ENCODE measurements at places on chromosomes 12 and 14.

GRCh38 chr14:96274543-96274942 is 18.5 kb downstream of the BDKRB1 start:
- H3K36me3 ChIP-seq, result no peaks in the 10 kb centered on the region
- no peak for DNase-seq
- H3K4me3 ChIP-seq, result no peak overlapping the region
- H3K27ac ChIP-seq, result no peak overlapping the region
- H3K27me3 ChIP-seq, result no peaks in the 10 kb centered on the region

DNA sequence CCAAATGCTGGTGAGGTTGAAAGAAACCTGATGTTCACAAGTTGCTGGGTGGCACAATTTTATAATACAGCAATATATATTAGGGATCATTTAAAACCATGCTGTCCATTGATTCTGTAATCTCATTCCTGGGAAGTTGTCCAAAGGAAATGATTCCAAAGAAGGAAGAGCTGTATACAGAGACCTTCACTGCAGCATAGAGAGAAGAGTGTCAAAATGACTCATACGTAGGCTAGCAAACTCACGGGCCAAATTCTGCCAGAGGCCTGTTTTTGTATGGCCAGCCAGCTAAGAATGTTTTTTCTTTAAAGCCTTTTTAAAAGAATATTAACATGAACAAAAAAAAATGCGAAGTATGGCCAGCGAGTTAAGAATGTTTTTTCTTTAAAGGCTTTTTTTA is 69.2 kb upstream of the MED13L start:
- H3K27ac ChIP-seq, result peak overlapping the region; percentile 18
- no peak for DNase-seq
- peaks cover 7% of the 10 kb centered on the region for H3K4me1 ChIP-seq
- no peaks in the 10 kb centered on the region for H3K27me3 ChIP-seq
- H3K36me3 ChIP-seq, result no peaks in the 10 kb centered on the region

- no peak for DNase-seq
- H3K4me3 ChIP-seq, result no peak overlapping the region
- H3K27me3 ChIP-seq, result no peaks in the 10 kb centered on the region
- no peaks in the 10 kb centered on the region for H3K4me1 ChIP-seq
- no peaks in the 10 kb centered on the region for H3K36me3 ChIP-seq
Observed at GRCh38 chr14:91313852-91314251, 69.3 kb upstream of the GPR68 start.

DNA sequence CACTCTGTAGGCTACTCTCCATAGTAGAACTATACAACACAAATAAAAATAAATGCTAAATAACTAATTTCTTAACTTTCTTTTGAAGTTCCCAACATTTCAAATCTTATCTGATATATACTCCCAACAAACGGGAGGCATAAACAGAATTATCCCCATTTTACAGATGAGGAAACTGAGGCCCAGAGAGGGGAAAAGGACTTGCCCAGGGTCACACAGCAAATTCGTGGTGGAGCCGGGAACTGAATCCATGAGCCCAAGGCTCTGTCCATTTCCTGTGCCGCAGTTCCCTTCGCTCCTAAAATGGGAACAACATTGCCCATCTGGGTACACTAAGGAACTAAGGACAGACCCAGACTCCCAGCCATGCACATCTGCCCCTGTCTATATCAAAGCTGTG is 12.2 kb downstream of the ZNF384 start:
- H3K27me3 ChIP-seq, result no peaks in the 10 kb centered on the region
- no peak overlapping the region for H3K4me3 ChIP-seq
- peaks cover 27% of the 10 kb centered on the region for H3K36me3 ChIP-seq
- H3K4me1 ChIP-seq, result no peaks in the 10 kb centered on the region
- DNase-seq, result no peak

GRCh38 chr12:118611295-118611694 is 234.9 kb downstream of the SUDS3 start:
- H3K36me3 ChIP-seq, result no peaks in the 10 kb centered on the region
- no peaks in the 10 kb centered on the region for H3K27me3 ChIP-seq
- H3K4me1 ChIP-seq, result no peaks in the 10 kb centered on the region
- no peak overlapping the region for H3K4me3 ChIP-seq

- H3K27ac ChIP-seq, result no peak overlapping the region
- no peak overlapping the region for H3K4me3 ChIP-seq
- H3K4me1 ChIP-seq, result no peaks in the 10 kb centered on the region
Observed at GRCh38 chr14:24067133-24068082, 4.0 kb upstream of the CPNE6 start.

DNA sequence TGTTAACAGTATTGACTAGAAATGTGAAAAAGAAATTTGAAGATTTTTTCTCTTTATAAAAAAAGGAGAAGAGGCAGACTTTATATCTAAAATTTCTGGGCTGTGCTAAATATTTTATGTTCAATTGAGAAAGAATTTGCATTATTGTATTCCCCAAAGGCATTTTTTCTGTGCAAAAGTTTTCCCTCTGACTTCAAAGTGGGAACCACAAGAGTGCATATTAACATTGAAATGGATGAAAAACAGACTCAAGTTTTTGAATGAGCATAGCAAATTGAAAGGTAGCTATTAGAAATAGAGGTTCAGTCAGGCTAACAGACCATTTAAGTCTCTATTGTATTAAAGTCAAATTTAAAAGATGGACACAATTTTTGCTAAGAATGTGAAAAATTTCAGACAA is 95.2 kb downstream of the RASSF9 start:
- H3K27ac ChIP-seq, result no peak overlapping the region
- H3K36me3 ChIP-seq, result no peaks in the 10 kb centered on the region
- DNase-seq, result no peak
- no peak overlapping the region for H3K4me3 ChIP-seq
- H3K27me3 ChIP-seq, result no peaks in the 10 kb centered on the region

- DNase-seq, result no peak
- H3K4me3 ChIP-seq, result no peak overlapping the region
- H3K36me3 ChIP-seq, result no peaks in the 10 kb centered on the region
- no peaks in the 10 kb centered on the region for H3K4me1 ChIP-seq
Observed at GRCh38 chr14:89294060-89294459, 123.0 kb downstream of the FOXN3 start.

DNA sequence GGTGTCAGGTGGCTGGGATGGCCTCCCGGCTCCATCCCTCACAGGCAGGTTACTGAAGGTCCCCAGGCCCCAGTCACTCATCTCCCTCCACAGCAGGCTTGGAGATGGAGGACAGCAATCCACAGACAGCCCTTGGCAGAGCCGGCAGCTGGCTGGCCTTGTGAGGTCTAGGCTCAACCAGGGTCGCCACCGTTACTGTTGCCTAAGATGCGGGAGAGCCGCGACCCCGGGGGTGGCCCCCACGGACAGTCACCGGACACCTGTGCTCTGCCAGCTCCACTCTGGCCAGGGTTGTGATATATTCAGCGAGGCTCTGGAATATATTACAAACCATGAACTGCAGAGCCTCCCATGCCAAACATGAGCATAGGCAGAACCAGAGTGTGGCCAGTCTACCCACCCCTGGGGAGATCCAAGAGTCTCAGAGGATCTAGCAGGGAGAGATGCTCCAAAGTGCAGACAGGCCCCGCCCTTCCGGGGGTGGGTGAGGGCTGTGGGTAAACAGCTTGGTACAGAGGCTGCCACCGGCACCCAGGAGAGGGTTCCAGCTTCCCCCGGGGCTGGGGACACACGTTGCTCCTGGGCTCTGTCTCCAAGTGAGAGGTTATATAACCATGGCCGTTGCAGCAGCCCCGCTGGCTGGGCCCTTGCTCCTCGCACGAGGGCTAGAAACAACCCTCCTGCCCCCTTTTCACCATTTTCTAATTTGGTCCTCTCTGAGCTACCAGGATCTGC is 55.9 kb upstream of the DIO3 start:
- no peaks in the 10 kb centered on the region for H3K36me3 ChIP-seq
- H3K27ac ChIP-seq, result no peak overlapping the region
- H3K27me3 ChIP-seq, result no peaks in the 10 kb centered on the region

DNA sequence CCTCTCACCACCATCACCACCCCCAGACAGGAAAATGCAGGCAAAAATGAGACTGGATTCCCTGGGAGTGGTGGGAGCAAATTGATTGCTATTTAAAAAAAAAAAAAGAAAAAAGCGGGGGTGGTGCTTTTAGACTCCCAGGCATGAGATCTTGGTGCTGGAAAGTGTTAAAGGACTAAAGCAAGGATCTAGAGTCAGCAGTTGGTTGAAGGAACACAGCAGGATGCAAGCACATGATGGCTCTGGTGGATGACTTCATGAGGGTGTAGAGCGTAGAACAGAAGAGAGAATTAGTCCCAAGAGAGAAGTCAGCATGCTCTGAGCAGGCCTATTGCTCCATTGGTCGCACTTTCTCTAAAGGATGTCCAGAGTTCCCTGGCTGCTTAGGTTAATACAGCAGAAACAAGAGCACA is 183.8 kb upstream of the HMGA2 start:
- no peaks in the 10 kb centered on the region for H3K36me3 ChIP-seq
- H3K4me1 ChIP-seq, result no peaks in the 10 kb centered on the region
- peak overlapping the region; percentile 19 for H3K4me3 ChIP-seq
- no peak overlapping the region for H3K27ac ChIP-seq

GRCh38 chr14:62213516-62213915 is 451.3 kb downstream of the SNAPC1 start:
- no peaks in the 10 kb centered on the region for H3K4me1 ChIP-seq
- no peak overlapping the region for H3K27ac ChIP-seq
- no peaks in the 10 kb centered on the region for H3K27me3 ChIP-seq
- DNase-seq, result no peak

- no peaks in the 10 kb centered on the region for H3K36me3 ChIP-seq
- H3K27me3 ChIP-seq, result no peaks in the 10 kb centered on the region
- H3K27ac ChIP-seq, result no peak overlapping the region
Observed at GRCh38 chr12:72134246-72135020, 137.7 kb upstream of the TRHDE start.

GRCh38 chr14:49549881-49550280 is 36.3 kb downstream of the RPS29 start:
- H3K27ac ChIP-seq, result no peak overlapping the region
- no peak overlapping the region for H3K4me3 ChIP-seq
- H3K36me3 ChIP-seq, result no peaks in the 10 kb centered on the region

GRCh38 chr12:3795492-3796133 is 42.7 kb upstream of the CRACR2A start:
- DNase-seq, result no peak
- H3K27me3 ChIP-seq, result no peaks in the 10 kb centered on the region
- H3K36me3 ChIP-seq, result no peaks in the 10 kb centered on the region
- H3K4me3 ChIP-seq, result no peak overlapping the region
- no peak overlapping the region for H3K27ac ChIP-seq
- no peaks in the 10 kb centered on the region for H3K4me1 ChIP-seq

GRCh38 chr12:111887926-111888745 is 46.1 kb downstream of the MAPKAPK5 start:
- no peaks in the 10 kb centered on the region for H3K27me3 ChIP-seq
- H3K4me3 ChIP-seq, result no peak overlapping the region
- DNase-seq, result no peak
- H3K4me1 ChIP-seq, result no peaks in the 10 kb centered on the region

GRCh38 chr14:59944909-59945308 is 25.0 kb downstream of the LRRC9 start:
- H3K27ac ChIP-seq, result no peak overlapping the region
- no peaks in the 10 kb centered on the region for H3K27me3 ChIP-seq
- DNase-seq, result no peak
- H3K4me3 ChIP-seq, result no peak overlapping the region

GRCh38 chr14:105187935-105188524 is 6.9 kb upstream of the NUDT14 start:
- DNase-seq, result no peak
- no peaks in the 10 kb centered on the region for H3K4me1 ChIP-seq
- no peak overlapping the region for H3K27ac ChIP-seq
- no peaks in the 10 kb centered on the region for H3K36me3 ChIP-seq
- no peak overlapping the region for H3K4me3 ChIP-seq
- no peaks in the 10 kb centered on the region for H3K27me3 ChIP-seq

DNA sequence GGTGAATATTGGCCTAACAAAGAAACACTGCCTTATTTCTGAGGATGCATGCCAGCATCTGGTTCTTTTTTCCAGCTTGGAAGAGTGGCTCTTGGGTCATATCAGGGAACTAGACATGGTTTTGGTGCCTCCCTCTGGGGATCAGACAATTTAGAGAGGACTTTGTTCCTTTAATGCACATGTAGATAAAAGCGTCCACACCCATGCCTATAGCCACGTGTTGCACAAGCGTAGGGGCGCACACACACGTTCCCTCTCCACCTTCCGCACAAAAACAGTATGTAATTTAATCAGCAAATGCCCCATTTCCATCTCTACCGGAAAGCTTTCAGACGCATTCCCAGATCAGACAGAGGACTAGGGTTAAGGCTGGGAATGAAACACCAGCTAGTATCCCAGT is 61.7 kb upstream of the RIC8B start:
- no peak overlapping the region for H3K4me3 ChIP-seq
- H3K27me3 ChIP-seq, result peaks cover 5% of the 10 kb centered on the region
- no peak overlapping the region for H3K27ac ChIP-seq
- no peaks in the 10 kb centered on the region for H3K4me1 ChIP-seq

DNA sequence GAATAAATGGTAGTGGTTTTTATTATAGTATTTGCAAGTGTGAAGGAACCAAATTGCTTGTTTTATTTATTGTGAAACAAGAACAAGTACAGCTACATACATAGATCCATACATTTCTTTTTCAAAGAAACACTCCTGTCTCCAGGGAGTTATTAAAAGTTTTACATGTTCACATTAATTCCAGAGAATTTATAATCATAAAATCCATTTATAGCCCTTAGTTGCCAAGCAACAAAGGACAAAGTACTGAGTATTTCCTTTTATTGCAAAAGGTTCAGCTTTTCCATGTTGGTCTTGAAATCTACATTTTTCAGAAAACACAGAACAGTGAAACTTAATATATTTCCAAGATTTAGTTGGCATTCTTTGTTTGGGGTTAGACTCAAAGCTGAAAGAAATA is 9.5 kb downstream of the MYRFL start:
- H3K36me3 ChIP-seq, result no peaks in the 10 kb centered on the region
- H3K27ac ChIP-seq, result no peak overlapping the region
- H3K27me3 ChIP-seq, result peaks cover 9% of the 10 kb centered on the region

DNA sequence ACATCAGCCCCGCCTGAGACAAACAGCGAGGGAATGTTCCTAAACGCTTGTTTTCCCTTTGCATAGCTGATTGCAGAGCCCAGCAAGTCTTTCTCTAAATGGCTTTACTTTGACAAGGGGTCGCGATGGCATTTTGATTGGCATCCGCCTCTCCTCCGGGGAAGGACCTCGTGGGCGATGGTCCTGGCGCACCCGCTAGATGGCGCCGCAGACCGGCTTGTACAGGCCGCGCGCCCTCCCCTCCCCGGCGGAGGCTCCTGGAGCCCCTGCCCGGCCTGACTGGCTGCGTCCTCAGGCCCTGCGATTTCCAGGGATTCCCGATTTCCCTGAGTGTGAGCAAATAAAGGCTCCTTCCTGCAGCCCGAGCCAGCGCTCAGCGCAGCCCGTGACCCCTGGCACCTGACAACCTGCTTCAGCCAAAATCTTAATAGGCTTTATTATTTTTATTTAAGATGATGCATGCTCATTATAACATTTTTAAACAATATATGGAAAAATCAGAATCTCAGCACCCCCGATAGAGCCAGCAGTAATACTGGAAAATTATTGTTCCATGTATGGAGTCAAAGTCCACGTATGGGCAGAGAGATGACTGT is 468.3 kb downstream of the AACS start:
- no peak overlapping the region for H3K27ac ChIP-seq
- no peaks in the 10 kb centered on the region for H3K36me3 ChIP-seq
- H3K4me3 ChIP-seq, result no peak overlapping the region
- no peaks in the 10 kb centered on the region for H3K4me1 ChIP-seq
